ENCODE measurements at places on chromosomes 1 and 21.

DNA sequence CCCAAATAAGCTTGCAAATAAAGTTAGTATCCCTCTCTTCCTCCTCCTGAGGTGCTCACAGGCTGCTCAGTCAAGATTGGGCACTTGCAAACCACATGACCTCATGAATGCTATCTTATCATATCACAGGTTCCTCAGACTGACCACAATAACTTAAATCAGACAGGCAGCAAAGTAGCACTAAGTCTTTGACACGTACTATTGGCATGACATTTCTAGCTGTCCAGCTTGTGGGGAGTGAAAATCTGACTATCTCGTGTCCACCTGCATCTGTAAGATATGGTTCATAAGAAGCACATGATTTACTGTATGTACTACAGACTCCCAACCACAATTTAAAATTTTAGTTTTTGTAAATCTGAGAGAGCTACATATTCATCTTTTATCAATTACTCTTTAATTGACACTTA lies 58.0 kb upstream of the GFI1 start:
- DNase-seq: no peak

- DNase-seq: no peak
Observed at GRCh38 chr21:41840880-41841279, 38.3 kb downstream of the PRDM15 start.

- no peak for DNase-seq
Observed at GRCh38 chr1:69739251-69739605, 171.5 kb downstream of the LRRC7 start.

DNA sequence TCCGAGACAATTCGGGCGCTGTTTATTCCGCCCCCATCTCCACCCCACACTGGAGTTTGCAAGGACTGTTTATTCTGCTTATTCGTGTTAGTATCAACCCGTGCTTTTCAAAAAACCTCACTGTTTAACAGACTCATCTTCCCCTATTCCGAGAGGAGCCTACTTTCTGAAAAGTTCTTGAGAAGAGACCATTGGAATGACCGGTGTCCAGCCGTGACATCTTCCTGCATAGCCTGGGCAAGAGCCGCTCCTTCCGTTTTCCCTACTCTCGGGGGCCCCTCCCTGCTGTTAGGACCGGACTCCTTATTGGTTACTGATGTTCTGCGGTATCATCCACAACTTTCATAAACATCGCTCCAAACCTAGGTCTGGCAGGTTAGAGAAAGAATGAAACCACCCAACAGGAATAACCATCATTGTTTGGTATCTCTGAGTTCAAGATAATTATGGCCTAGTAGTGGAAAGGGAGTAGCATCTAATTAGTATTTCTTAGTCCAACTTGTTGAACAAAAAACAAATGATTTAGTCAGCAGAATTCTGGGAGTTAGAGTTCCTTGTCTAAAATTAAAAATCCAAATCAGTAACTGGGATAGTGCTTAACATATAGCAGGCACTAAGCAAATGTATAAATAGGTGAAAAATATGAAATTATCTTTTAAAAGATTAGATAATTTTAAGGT lies 837 bp downstream of the STXBP3 start:
- DNase-seq: no peak

DNA sequence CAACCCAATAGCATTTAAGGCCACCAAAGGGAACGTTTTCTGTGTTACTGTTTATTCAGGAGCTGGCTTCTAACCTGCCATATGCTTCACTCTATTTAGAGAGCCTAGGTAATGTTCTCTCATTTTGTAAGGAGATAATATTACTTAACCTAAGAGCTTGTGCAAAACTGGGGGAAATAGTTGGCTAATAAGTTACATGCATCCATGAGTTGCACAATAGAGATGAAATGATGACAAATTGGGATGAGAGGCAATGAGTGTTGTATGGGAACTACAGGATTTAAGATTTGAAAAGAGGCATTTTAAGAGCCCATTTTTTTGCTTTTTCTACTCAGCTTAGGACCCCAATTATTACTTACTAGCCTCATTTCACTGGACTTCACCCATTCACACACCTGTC lies 151.0 kb downstream of the ST6GALNAC3 start:
- DNase-seq: no peak

GRCh38 chr1:28845786-28846543 lies 34.0 kb downstream of the OPRD1 start:
- DNase-seq: no peak

- DNase-seq: no peak
Observed at GRCh38 chr21:33254766-33255165, 11.4 kb upstream of the IL10RB start.

DNA sequence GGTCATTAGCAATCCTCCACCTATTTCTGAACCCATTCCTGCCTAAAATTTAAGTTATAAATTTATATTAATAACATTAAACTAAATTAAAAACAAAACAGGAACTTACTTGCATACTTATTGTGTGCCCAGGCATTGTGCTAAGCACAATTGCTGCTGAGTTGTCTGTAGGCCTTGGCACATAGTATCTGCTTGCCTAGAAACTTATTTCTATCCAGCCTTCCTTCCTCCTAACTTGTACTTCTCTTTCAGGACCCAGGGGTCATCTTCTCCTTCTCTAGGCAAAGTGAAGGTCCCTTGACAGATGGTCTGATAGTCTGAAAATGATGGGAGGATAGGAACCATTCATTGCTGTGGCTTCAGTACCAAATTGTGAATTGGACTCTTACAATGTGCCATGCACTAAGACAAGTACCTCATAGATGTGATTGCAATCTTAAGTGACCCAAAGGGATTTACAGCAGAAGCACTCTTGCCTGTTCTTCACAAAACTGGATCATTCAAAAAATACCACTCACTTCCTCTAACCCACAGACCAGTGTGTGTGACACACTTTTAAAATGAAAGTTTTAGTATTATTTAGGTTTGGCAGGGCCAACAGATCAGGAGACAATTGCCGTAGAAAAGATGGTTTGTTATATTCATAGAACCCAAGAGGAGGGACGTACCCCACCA lies 10.3 kb upstream of the CD101 start:
- DNase-seq: no peak

GRCh38 chr1:54816130-54816529 lies 15.0 kb upstream of the TTC22 start:
- no peak for DNase-seq

DNA sequence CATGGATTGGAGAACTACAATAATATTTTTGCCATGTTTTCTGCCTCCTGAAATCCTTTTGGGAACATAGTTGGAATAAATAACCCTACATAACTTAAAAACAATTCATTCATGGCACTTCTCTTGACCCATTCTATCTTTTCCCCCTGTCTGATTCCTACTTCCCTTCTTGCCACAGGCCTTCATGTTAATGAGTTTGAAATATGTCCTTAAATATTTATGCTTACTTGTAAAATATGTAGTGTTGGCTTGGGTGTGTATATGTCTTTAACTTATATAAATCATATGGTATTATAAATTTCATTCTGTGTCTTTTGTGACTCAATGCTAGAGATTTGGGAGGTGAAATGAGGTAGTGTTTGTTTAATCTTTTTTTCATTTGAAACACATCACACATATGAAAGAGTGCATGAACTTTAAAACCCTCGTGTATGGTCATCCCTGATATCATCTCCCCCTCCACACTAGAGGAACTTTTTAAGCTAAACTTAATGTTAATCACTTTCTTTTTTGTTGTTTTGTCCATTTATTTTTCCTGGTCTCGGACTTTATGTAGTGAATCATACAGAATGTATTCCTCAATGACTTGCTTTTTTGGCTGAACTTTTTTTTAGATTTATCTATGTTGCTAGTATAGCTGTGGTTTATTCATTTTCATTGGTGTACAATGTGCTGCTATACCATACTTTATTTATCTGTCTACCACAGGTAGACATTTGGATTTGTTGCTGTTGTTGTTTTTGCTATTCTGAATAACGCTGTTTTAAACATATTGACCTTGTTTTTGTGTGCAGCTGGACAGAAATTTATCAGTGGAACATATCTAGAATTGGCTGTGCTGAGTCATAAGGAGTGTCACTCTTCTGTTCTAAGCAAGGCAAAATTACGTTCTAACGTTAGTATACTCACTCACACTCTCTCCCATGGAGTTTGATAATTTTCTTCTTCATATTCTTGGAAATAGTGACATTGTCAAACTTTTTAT lies 441.6 kb downstream of the PLPP3 start:
- DNase-seq: no peak

GRCh38 chr1:52659851-52660596 lies 27.1 kb downstream of the SHISAL2A start:
- DNase-seq: no peak

- DNase-seq: no peak
Observed at GRCh38 chr1:44347280-44347679, 7.8 kb downstream of the ERI3 start.

- no peak for DNase-seq
Observed at GRCh38 chr1:152035539-152036266, 1.1 kb downstream of the S100A11 start.

DNA sequence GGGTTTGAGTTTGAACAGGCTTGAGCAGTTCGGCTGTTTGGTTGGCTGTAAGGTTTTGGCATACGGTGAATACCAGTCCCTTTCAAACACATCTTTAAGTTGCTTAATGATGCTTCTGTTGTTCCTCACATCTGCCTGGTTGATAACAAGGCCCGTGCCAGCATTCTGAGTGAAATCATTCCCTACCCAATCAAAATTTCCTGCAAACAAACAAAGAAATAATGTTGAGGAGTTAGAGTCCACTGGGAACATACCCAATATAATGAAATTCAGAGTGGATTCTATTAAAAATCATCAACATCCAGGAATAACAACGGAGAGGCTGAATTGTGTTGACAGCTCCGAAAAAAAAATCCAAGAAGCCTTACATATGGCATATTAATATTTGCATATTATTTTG lies 91.0 kb upstream of the MAP1LC3C start:
- no peak for DNase-seq

DNA sequence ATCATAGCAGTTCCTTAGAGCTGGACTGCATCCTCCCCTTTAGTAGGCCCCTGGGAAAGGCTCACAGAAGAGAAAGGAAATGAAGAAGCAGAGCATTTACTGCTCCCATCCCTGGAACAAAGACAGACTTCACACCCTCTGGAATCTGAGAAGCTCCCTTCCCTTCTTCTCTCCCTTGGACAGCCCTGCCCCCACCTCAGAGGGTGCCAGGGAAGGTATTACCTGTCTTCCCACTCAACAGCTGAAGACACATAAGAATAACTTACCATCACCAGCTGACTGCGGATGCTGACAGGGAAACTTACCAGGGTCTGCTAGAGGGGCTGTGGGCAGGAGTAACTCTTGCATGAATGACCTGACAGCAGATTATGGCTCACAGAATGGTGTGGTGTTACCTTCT lies 14.1 kb upstream of the FAAH start:
- DNase-seq: no peak

DNA sequence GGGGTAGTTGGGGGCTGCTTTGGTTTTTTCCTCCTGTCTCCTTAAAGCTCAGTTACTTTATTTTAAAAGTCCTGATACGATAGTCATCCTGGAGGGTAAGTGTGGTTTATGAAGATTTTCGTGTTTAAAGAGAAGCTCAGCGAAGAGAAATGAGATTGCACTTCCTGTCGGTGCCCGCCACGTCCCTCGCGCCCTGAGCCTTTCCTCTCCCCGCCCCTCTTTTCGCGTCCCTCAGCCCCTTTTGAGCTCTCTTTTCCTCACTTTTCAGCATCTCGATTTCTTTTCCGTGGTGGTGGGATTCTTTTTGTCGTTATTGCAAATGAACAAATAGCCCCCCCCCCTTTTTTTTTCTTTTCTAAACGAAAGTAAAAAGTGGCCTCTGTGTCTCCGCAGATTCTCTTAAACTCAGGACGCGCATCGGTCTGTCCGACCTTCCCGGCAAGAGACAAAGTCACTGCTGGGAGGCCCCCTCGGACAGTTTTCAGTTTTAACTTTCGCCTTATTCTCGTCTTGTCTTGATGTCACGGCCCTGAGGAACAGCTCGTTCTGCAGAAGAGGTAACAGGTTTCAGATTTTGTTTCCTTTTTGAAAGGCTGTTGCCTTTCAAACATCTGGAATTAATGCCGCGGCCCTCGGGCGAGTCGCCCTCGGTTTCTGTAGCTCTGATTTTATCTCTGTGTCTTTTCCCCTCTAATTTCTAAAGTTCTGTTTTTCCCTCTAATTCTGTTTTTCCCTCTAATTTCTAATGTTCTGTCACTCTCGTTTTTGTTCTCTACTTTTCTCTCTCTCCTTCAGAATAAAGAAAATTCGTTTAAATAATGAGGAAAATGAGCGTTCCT lies 1.0 kb upstream of the DMRTA2 start:
- DNase-seq: no peak

DNA sequence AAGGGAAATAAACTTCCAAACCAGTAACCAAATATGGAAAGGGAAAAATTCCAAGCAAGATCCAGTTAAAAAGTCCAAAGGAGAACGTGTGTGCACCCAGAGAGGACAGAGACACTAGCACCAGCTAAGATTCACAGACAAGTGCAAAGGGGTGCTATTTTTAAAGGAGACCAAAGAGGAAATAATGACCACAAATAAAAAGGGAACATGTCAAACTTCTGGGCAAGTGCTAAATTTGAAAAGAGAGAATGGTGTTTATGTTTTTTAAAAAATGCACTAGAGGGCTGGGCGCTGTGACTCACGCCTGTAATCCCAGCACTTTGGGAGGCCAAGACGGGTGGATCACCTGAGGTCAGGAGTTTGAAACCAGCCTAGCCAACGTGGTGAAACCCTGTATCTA lies 8.6 kb downstream of the JAM2 start:
- no peak for DNase-seq

- DNase-seq: no peak
Observed at GRCh38 chr1:182303778-182304177, 87.8 kb downstream of the GLUL start.

DNA sequence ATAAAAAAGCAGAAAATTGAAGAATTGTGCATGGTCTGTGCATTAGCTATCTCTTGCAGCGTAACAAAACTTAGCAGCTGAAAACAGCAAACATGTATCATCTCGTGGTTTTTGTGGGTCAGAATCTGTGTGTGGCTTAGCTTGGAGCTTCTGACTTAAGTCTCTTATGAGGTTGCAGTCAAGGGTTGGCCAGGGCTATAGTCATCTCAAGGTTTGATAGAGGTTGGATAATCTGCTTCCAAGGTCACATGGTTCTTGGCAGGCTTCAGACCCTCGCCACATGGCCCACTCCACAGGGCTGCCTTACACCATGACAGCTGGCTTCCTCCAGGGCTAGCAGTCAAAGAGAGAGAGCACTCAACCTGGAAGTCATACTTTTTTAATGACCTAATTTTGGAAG lies 35.9 kb downstream of the CNST start:
- no peak for DNase-seq

- no peak for DNase-seq
Observed at GRCh38 chr21:31176080-31176551, 137.8 kb upstream of the KRTAP19-8 start.

DNA sequence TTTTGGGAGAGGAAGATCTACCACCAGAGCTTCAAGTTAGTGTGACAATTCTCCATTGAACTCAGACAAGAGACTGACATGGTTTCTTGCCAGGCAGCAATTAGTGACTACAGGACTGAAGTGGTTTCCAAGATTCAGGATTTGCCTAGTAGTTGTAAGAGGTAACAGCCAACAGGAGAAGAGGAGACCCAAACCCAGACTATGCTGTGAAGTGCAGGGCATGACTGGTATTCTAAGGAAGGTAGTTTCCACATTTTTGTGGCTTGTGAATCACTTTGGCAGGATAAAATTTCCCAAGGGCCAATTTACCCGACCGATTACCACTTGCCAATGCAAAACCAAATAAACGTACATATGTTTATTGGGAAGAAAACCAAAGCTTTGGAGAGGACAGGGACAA lies 14.7 kb upstream of the RAP1A start:
- DNase-seq: no peak

Measured in stimulated activated CD8-positive, alpha-beta memory T cell treated with anti-CD3 and anti-CD28 coated beads, Interleukin-4, amount 100 ng/mL, for 4 hours (primary cell).